ENCODE measurements at places on chromosomes 12 and 14.

- no peak for DNase-seq
These were observed 287.8 kb downstream of the BCL11B start for GRCh38 chr14:98984027-98984718.

- no peak for DNase-seq
These were observed 2.4 kb upstream of the OR4K5 start for GRCh38 chr14:19917955-19918518.

DNA sequence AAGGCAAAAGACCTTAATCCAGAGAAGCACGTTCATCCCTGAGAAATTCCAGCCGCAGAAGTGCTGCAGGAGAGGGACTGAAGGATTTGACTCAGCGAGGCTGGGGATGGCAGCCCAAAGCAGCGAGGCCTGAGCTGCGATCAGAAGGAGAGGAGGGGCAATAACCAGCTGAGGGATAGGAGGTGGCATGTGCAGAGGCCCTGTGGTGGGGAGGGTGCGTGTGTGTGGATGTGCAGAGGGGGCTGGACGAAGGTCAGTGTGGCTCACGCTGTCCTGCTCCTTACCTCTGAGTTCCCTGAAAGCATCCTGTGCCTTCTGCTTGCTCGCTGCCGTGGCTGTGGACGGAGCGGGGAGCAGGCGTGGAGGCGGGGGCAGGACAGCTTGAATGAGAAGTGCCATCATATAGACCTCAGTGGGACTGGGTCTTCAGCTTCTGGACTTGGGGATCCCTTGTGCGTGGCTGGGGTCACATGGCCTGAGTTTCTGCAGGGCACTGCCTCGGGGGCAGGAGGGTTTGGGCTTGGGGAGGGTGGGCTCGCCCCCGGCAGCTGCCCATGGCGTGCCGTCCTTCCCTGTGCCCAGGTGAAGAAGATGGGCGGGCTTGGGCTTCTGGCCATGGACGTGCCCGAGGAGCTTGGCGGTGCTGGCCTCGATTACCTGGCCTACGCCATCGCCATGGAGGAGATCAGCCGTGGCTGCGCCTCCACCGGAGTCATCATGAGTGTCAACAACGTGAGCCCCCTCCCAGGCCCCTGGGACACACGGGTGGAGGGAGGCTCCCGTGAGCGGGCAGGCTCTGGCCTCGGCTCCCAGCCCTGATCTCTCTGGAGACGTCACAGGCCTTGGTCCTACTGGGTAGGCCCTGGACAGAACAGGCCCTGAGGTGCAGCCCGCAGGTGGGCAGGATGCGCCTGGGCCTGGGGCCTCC lies 11.0 kb downstream of the ACADS start:
- DNase-seq, result no peak

- no peak for DNase-seq
These were observed 2.9 kb downstream of the ARHGDIB start for GRCh38 chr12:14958361-14959125.

GRCh38 chr14:71414631-71415403 lies 507.6 kb downstream of the PCNX1 start:
- no peak for DNase-seq

- no peak for DNase-seq
These were observed 741.7 kb downstream of the RERGL start for GRCh38 chr12:17348311-17348710.

Measured in activated CD4-positive, alpha-beta memory T cell treated with anti-CD3 and anti-CD28 coated beads for 36 hours (primary cell).